ENCODE measurements at places on chromosomes 3 and 15. TPM values are rescaled to one million over a fixed set of nuclear protein-coding genes. Genes with fewer than 3 reads are reported as not detected.

Gene HIGD2B
- 0.99 TPM for polyA plus RNA-seq

Gene GFM1
- polyA plus RNA-seq = 43.5 TPM

Gene CASR
- not detected for polyA plus RNA-seq

Gene CHST13
- 1.9 TPM for polyA plus RNA-seq

Gene ST6GAL1
- 62.9 TPM for polyA plus RNA-seq

Gene BHLHE40
- polyA plus RNA-seq = 11.7 TPM

Gene CHP1
- 37.0 TPM for polyA plus RNA-seq

Gene GOLGA8N
- polyA plus RNA-seq = 1.5 TPM

Gene EXD1
- not detected for polyA plus RNA-seq

Gene GASK1A
- 0.22 TPM for polyA plus RNA-seq

Gene SLC28A2
- polyA plus RNA-seq = 0.10 TPM

Gene TGFBR2
- 9.1 TPM for polyA plus RNA-seq

Gene ZNF860
- not detected for polyA plus RNA-seq

Measured in cardiac muscle cell (in vitro differentiated cells and primary cell).